ENCODE measurements at places on chromosomes 5 and 9. TPM values are rescaled to one million over a fixed set of nuclear protein-coding genes. Genes with fewer than 3 reads are reported as not detected.

GRM6 gene
- total RNA-seq = not detected

C9orf153 gene
- 0.80 TPM for total RNA-seq

TIMD4 gene
- 2.4 TPM for total RNA-seq

THBS4 gene
- 3.5 TPM for total RNA-seq

TMEM203 gene
- 26.5 TPM for total RNA-seq

GRIA1 gene
- total RNA-seq = 0.88 TPM

FBXL7 gene
- total RNA-seq = 17.3 TPM

SLC36A3 gene
- total RNA-seq = not detected

ACOT12 gene
- total RNA-seq = not detected

DIPK1B gene
- total RNA-seq = 4.8 TPM
